Naive thymus-derived CD4-positive, alpha-beta T cell (primary cell): ENCODE measurements at places on chromosomes 7 and 10.

DNA sequence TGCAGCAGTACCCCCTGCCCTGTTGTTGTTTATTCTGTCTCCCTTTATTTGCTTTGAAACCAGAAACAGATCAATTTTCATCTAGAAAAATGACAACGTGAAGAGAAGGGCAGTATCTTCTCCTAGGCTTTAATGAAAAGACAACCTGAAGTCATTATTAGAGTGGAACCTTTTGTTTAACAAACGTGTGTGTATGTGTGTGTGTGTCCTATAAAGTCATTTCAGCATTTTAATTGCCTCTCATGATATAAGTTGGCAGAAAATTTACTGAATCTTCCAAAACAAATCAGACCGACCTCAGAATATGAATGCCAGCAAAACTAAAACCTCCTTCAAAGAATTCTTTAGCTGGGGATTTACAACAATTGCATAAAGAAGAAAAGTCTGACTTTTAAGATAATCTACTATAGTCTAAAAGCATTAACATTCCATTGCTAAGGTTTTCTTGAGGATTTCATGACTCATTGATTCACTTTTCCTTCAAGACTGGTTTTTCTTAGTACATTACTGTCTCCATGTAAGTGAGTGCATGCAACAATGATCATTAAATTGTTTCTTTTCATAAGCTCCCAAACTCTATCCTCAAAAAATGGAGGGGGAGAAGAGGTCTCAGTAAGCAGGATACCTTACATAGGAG lies 3.2 kb downstream of the GLI3 start:
- H3K27me3 ChIP-seq, result no peaks in the 10 kb centered on the region
- H3K4me3 ChIP-seq, result no peak overlapping the region
- H3K36me3 ChIP-seq, result no peaks in the 10 kb centered on the region
- no peak for DNase-seq
- H3K4me1 ChIP-seq, result no peaks in the 10 kb centered on the region
- H3K27ac ChIP-seq, result no peak overlapping the region

- no peak for DNase-seq
- no peaks in the 10 kb centered on the region for H3K36me3 ChIP-seq
- no peaks in the 10 kb centered on the region for H3K27me3 ChIP-seq
- H3K4me3 ChIP-seq, result no peak overlapping the region
- H3K4me1 ChIP-seq, result no peaks in the 10 kb centered on the region
Observed at GRCh38 chr7:26625286-26625685, 239.1 kb downstream of the SKAP2 start.

DNA sequence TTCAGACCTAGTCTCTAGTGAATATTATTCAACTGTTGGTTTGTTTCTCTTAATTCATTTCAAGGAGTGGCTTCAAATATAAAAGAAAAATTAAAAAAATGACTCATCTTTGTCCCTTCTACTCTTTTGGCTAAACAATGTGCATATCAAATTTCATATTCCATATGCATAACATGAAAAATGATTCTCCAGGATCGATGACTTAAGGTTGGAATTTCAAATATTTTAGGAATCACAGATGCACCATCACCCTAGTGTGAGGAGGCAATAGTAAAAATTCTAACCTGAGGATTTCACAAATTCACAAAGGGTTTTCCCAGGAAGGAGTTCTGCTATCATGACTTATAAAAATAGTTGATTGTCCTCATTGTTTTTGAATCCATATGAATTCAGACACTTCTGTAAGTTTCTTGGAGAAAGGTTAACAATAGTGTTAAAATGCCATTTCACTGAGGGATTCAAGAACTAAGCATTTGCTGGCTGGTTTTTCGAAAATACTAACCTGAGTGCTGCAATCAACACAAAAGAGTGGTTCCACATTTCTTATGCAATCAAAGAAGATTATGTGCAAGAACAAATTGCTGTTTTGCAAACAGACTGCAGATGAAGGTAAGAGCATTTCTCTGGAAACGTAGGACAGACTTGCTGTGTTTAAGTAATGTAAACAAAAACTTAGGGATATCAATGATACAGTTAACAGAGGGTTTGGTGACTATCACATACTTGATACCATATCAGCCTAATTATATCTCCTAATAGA lies 547.5 kb upstream of the LRRTM3 start:
- no peak overlapping the region for H3K4me3 ChIP-seq
- no peak overlapping the region for H3K27ac ChIP-seq
- H3K4me1 ChIP-seq, result no peaks in the 10 kb centered on the region
- no peaks in the 10 kb centered on the region for H3K36me3 ChIP-seq
- DNase-seq, result no peak

DNA sequence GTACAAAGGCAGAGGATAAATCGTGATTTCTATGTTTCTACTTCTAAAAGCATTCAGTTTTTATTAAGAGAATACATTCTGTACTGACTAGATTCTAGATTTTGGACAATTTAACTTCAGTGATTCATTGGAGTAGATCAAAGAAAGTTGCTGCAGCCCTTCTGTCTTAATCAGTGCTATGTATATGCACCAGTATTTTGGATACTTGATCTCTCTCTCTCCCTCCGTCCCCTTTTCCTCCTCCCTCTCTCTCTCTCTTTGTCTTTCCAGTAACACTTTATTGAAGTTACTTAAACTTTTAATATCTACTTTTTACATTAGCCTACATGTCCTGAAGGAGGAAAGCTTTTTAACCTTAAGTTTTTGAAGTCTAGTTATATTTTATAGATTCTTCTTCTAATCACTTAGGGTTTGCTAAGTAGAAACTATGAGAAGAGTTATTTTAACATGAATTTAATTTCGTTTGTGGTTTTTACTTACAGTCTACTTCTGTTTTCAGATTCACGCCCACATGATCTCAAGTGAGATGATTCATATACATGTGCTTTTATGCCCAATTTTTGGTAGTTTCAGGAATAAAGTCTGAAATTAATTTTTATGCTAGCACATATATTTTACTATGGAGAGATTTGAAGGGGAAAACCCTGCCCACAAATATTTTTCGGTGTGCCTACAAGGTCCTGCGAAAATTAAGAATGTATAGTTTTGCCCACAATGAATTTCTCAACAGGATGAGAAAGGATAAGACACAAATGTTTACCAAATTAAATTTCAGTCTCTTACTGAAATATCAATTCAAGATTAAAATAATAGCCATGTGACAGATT lies 9.1 kb downstream of the MDFIC start:
- peak overlapping the region; percentile 32 for H3K4me3 ChIP-seq
- peak overlapping the region; percentile 49 for H3K27ac ChIP-seq
- peaks cover 73% of the 10 kb centered on the region for H3K4me1 ChIP-seq
- no peak for DNase-seq
- no peaks in the 10 kb centered on the region for H3K36me3 ChIP-seq

- H3K27me3 ChIP-seq, result no peaks in the 10 kb centered on the region
- no peak overlapping the region for H3K4me3 ChIP-seq
- DNase-seq, result no peak
- H3K4me1 ChIP-seq, result no peaks in the 10 kb centered on the region
- H3K36me3 ChIP-seq, result no peaks in the 10 kb centered on the region
- H3K27ac ChIP-seq, result no peak overlapping the region
Observed at GRCh38 chr10:97090035-97090434, 95.7 kb downstream of the SLIT1 start.

DNA sequence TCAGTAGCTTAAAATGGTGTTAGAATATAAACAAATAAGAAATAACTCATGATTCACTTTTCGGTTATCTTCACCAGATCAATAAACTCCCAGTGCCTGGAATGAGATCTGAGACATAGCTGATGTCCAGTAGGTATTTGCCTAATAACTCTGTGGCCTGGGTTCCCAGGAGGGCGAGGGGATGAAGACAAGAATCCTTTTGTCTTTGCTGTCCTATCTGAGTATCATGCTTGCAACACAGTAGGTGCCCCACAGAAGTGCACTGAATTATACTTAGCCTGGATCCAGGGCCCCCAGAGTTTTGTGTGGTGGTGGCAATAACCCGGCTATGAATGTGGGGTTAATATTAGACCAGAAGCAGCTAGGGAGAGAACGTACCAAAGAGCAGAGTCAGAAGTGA lies 350.1 kb upstream of the AOAH start:
- no peaks in the 10 kb centered on the region for H3K36me3 ChIP-seq
- no peak for DNase-seq
- H3K27ac ChIP-seq, result no peak overlapping the region
- H3K4me3 ChIP-seq, result no peak overlapping the region

GRCh38 chr10:60810437-60811182 lies 32.3 kb downstream of the CDK1 start:
- no peaks in the 10 kb centered on the region for H3K27me3 ChIP-seq
- H3K4me3 ChIP-seq, result no peak overlapping the region
- no peaks in the 10 kb centered on the region for H3K4me1 ChIP-seq
- no peaks in the 10 kb centered on the region for H3K36me3 ChIP-seq

DNA sequence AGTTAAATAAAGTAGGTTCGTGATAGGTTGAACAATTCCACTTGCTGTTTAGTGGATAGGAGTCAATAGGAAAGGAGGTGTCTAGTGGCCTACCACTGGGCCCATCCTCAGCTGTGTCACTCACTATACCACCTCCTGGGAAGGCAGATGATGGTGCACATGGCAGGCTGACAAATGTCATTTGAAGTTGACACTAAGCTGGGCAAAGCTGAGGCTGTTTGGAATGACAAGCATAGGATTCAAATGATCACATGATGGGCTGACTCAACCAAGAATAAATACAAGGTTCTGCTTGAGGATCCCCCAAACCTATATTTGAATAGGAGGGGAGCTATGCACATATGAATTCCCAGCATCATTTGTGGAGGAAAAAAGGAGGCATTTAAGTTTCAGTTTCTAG lies 489.8 kb downstream of the RPS24 start:
- no peaks in the 10 kb centered on the region for H3K4me1 ChIP-seq
- DNase-seq, result no peak
- H3K27me3 ChIP-seq, result no peaks in the 10 kb centered on the region
- no peak overlapping the region for H3K4me3 ChIP-seq

DNA sequence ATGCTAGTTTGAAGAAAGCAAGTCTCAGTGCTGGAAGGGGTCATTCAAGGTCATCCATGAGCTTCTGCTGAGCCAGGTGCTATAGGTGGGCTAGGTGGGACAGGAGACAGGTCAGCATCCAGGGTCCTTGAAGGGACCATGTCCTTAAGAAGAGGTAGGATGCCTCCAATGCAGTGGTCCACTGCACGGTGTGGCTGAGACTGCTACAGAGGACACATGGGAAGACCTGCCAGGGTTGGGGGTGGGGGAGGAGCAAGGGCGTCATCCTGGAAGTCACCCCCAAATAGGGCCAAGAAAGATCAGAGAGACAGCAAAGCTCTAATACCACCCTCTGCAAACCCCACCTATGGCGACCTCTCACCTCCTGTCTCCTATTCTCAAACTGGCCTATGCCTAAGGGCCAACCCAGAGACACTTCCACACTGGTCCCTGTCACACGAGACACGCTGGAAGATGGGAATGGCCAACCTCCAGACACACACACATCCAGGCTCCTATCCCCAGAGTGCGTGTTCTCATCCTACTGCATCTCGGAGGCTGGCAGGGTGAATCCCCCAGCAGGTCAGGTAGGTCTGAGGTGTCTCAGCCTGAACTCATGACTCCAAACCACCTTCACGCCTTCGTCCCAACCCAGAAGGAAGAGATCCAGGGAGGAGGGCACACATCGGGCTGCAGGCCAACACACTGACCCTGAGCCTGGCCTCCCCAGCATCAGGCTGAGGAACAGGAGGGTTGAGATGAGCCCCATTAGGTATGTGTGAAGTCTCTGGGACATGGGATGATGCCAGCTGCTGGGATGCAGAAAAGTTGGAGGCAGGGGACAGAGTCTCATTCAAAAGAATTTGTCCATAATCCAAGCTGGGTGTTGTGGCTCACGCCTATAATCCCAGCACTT lies 5.6 kb upstream of the PPP1R35 start:
- H3K27me3 ChIP-seq, result no peaks in the 10 kb centered on the region
- H3K27ac ChIP-seq, result no peak overlapping the region
- no peak overlapping the region for H3K4me3 ChIP-seq

DNA sequence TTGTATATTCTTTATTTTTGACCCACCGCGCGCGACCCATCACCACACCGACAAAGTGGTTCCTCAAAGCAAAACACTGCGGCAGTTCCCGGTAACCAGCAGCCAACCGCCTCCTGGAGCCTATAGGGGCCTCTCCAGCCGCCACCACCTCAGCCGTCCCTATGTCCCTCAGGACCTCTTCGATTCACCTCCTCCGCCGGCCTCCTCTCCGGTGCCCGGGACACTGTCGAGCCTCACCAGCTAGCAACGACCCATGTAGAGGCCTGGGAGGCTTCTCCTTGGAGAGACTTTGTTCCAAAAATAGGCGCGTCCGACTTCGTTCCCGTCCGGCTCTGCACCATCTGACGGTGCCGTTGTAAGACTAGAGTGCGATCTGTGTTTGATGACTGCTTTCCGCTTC lies 158.8 kb downstream of the HGF start:
- no peaks in the 10 kb centered on the region for H3K27me3 ChIP-seq
- no peak overlapping the region for H3K4me3 ChIP-seq
- DNase-seq, result no peak
- H3K27ac ChIP-seq, result no peak overlapping the region

GRCh38 chr10:129568583-129569344 lies 101.7 kb downstream of the MGMT start:
- H3K27me3 ChIP-seq, result no peaks in the 10 kb centered on the region
- no peaks in the 10 kb centered on the region for H3K4me1 ChIP-seq
- no peak overlapping the region for H3K4me3 ChIP-seq
- H3K36me3 ChIP-seq, result peaks cover 13% of the 10 kb centered on the region

- no peak overlapping the region for H3K4me3 ChIP-seq
- H3K27me3 ChIP-seq, result no peaks in the 10 kb centered on the region
- no peak overlapping the region for H3K27ac ChIP-seq
- H3K36me3 ChIP-seq, result no peaks in the 10 kb centered on the region
- H3K4me1 ChIP-seq, result peaks cover 4% of the 10 kb centered on the region
- no peak for DNase-seq
Observed at GRCh38 chr10:62027841-62028501, 126.5 kb downstream of the ARID5B start.

DNA sequence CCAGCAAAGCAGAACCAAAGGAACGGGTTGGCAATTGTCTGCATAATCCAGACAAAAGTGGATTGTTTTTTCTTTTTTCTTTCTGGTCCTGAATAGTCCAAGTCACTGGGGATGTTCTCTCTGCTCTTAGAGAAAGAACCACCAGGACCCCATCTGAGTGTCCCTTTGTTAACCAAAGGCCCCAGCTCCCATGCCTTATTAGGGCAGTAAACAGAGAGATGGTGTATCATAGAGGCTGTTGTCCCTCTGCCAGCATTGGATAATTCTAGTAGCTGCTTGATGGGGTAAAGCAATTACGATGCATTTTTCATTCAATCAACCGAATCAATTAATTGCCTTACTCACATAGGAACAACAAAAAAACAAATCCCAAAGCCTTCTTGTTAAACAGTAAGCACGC lies 213.0 kb downstream of the BUB3 start:
- H3K27me3 ChIP-seq, result no peaks in the 10 kb centered on the region
- no peaks in the 10 kb centered on the region for H3K4me1 ChIP-seq
- no peak overlapping the region for H3K4me3 ChIP-seq
- H3K36me3 ChIP-seq, result no peaks in the 10 kb centered on the region
- DNase-seq, result no peak

- H3K4me3 ChIP-seq, result peak overlapping the region; percentile 77
- no peaks in the 10 kb centered on the region for H3K36me3 ChIP-seq
- no peak for DNase-seq
Observed at GRCh38 chr10:132332433-132332754, 401 bp downstream of the LRRC27 start.
